ENCODE measurements at places on chromosomes 3 and 15.

DNA sequence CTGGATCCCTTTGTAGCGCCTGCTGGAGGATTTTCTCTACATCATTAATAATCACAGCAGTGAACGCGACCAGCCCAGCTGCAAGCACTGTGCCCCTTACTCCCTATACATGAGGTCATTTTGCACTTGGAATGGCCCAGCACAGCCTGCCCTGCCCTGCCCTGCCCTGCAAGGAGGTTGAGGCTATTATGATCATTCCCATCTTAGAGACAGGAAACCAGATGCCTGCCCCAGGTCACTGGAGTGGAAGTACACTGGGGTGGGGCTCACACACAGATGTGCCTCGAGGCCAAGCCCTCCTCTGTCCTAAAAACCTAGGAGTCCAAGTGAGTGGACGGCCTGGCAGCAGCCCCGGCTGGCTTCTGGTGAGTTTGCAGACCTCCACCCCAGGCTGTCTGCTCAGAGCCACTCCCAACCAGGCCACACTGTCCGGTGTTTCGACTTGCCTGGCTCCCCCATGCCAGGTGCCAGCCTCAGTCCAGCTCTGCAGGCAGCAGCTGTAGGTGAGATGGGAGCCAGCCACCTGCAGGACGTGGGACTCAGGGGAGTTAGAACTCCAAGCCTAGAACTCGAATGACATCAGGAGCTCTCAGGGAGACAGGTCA lies 30.4 kb upstream of the SEC61A1 start:
- DNase-seq, result no peak

DNA sequence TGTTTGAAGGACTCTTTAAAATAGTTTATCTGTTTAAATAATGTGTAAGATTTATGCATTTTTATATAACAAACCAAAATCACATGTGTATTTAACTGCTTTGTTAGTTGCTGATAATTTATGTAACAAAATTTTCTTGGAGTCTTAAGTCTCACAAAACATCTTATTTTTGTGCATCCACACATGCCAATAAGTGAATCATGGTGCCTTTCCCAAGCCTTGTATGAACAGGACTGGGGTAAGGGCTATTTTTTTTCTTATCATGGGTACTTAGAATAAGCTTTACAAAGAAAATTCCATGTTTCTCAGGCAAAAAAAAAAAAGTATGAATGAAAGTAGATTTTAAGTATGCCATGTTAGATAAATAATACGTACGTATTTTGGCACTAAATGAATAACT lies 132.9 kb upstream of the LRRFIP2 start:
- DNase-seq, result no peak

- no peak for DNase-seq
These were observed 98.9 kb upstream of the PIAS1 start for GRCh38 chr15:67955252-67955651.

GRCh38 chr3:44042772-44043171 lies 198.9 kb upstream of the TOPAZ1 start:
- no peak for DNase-seq

- DNase-seq, result no peak
These were observed 13.6 kb downstream of the ARF4 start for GRCh38 chr3:57583544-57583943.

- DNase-seq, result peak; percentile 23
These were observed at the start of gene GRM2 for GRCh38 chr3:51706788-51707731. Gene GRM2 (plus strand): TSS chr3:51707068. CDS start chr3:51708984, 1,916 bp downstream.

- DNase-seq, result no peak
These were observed 2.0 kb downstream of the P4HTM start for GRCh38 chr3:48991851-48992545.

Measured in stimulated activated CD4-positive, alpha-beta T cell treated with anti-CD3 and anti-CD28 coated beads, Interleukin-1b, Interleukin-23, amount 100 ng/mL, for 4 hours (primary cell).